ENCODE measurements at places on chromosomes 5 and 9.

- no peak for DNase-seq
Measured at GRCh38 chr5:93899026-93899600, 157.7 kb upstream of the POU5F2 start.

DNA sequence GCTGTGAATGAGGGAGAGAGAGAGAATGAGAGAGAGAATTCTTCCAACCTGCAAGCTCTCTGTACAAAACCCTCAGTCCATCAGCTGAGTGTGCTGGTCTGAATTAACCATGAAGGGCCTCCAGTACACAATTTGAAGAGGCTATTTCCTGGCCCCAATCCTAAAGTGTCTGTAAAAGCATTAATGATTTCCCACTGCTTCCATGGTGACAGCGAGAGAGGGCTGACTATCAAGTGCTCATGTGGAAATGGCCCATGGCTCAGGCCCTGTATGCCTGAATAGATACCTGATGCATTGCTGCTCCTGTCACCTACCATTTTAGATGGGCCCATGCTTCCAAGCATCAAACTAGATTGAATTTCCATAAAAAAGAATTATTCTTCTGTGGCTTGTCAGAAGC lies 592.4 kb downstream of the KIF4B start:
- DNase-seq = no peak

GRCh38 chr5:82884821-82885471 lies 192.2 kb downstream of the TMEM167A start:
- no peak for DNase-seq

GRCh38 chr9:33988219-33988890 lies 60.3 kb downstream of the UBAP2 start:
- DNase-seq = no peak

- no peak for DNase-seq
Measured at GRCh38 chr5:54905942-54906537, 79.4 kb downstream of the ESM1 start.

DNA sequence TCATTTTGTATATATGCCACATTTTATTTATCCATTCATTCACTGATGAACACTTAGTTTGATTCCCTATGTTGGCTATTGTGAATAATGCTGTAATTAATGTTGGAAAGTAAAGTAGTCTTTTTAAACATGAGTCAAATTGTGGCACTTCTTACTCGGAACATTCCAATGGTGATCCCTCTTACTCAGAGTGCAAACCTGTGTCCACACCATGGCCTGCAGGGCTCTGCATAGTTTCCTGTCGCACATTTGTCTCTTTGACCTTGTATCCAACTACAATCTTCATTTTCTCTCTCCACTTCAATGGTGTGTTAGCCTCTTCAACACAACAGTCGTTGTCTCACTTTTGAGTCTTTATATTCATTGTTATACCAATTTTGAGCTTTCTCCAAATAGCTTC lies 98.1 kb upstream of the PAPPA start:
- no peak for DNase-seq

- no peak for DNase-seq
Measured at GRCh38 chr5:84494453-84494852, 109.8 kb upstream of the EDIL3 start.

- DNase-seq = no peak
Measured at GRCh38 chr5:635306-636055, 23.3 kb downstream of the CEP72 start.
